ENCODE measurements at places on chromosomes 16 and 17.

DNA sequence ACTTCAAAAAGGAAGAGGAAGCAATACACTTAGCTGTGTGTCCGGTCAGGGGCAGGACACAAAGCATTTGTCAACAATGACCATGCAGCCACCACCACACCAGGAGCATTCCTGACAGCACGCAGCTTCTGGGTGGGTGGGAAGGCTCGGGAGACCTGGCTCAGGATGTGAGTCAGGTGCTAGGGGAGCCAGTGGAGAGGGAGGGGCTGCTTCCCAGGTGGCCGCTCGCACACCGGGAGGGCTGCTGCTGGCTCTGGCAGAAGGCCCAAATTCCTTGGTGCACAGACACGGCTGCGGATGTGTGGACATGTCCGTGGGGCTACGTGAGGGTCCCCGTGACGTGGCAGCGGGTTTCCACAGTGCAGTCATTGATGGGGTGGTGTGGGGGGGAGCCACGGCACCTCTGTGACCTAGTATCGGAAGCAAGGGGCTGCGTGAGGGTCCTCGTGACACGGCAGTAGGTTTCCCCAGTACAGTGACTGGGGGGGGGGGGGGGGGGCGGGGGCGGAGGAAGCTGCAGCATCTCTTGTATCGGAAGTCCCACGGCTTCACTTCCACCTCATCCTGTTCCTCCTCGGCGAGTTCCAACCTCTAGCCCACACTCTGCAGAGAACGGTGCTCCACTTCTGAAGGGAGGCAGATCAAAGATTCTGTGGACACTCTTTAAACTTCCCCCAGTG, 112.8 kb downstream of the ZNF778 start:
- DNase-seq: peak; percentile 60

- DNase-seq: no peak
Measured at GRCh38 chr16:5605404-5605803, 507.8 kb upstream of the EEF2KMT start.

- no peak for DNase-seq
Measured at GRCh38 chr16:51161440-51162195, 10.5 kb upstream of the SALL1 start.

DNA sequence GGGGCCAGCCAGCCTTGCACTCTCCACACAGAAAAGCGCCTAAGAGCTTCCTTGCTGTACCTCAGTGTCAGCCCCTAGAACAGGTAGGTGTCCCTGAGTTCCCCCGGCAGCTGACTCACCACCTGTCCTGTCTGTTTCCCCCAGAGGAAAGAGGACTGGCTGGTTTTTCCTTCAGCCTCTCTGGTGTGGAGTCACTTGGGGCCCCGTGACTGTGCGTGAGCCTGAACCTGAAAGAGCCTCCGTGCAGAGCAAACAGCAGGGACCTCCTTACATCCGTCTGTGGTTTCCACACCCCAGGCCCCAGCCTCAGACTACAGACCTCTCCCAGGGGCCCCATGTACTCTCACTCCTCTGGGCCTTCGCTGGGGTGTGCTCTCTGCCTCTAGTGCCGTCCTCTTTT, 87.8 kb downstream of the GNAO1 start:
- DNase-seq: peak; percentile 58

GRCh38 chr17:58534901-58535421, 20.5 kb upstream of the MTMR4 start:
- no peak for DNase-seq

DNA sequence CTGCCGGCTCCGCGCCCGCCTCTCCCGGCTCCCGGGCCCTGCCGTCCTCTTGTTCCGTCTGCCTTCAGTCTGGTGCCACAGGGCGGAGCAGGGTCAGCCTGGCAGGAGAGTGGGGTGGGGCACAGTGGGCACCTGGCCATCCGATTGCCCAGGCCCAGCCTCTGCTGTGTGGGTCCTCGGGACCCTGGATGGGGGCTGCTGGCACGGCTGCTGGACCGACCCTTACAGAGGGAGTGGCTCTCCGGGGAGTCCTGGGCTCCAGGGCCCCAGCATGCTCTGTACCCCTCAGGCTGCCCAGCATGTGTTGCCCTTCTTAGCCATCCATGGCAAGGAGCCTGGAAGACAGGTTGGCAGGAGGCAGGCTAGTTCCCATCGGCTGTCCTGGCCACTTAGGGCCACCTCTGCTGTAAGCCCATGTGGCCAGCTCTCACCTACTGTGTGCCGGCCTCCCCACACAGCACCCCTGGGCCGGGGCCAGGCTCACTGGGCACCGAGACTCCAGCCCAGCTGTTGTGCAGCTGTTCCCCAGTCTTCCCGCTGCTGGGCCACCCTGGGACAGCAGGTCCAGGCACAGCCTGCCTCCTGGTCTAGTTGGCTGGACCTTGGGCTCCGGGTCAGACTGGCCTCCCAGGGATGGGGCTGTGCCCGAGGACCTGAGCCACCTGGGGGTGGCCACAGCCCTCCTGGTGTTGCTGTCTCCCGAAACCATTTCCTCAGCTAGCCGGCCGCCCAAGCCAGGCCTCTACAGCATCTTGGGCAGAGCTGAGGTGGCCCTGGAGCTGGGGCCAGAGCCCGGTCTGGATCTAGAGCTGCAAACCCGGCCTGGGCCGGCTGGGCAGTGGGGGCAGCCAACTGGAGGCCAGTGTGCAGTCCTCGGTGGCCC, 24.9 kb downstream of the BAHCC1 start:
- DNase-seq: no peak

GRCh38 chr17:61317779-61318178, 81.9 kb upstream of the TBX2 start:
- DNase-seq: no peak

GRCh38 chr17:17766077-17766743, 70.6 kb downstream of the SREBF1 start:
- DNase-seq: no peak

GRCh38 chr17:45314741-45315647, 1.8 kb downstream of the MAP3K14 start:
- peak; percentile 16 for DNase-seq

DNA sequence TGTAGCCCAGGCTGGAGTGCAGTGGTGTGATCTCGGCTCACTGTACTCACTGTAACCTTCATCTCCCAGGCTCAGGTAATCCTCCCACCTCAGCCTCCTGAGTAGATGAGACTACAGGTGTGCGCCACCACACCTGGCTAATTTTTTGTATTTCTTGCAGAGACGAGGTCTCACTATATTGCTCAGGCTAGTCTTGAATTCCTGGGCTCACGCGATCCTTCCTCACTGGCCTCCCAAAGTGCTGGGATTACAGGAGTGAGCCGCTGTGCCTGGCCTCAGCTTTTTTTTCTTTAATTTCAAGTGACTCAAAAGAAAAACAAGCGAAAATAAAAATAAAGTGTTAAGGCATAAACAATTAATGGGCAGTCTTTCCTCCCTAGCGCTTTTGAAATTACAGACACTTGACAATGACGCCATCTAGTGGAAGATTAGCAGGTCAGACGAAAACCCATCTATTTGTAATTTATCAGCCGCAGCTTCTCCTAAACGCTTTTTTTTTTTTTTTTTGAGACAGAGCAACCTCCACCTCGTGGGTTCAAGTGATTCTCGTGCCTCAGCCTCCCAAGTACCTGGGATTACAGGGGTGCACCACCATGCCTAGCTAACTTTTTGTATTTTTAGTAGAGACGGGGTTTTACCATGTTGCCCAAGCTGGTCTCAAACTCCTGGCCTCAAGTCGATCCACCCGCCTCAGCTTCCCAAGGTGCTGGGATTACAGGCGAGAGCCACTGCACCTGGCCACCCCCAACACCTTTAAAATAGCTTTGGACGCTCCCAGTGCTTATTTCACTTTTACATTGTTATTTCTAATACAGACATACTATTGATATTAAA, 28.1 kb upstream of the PECAM1 start:
- DNase-seq: peak; percentile 59

DNA sequence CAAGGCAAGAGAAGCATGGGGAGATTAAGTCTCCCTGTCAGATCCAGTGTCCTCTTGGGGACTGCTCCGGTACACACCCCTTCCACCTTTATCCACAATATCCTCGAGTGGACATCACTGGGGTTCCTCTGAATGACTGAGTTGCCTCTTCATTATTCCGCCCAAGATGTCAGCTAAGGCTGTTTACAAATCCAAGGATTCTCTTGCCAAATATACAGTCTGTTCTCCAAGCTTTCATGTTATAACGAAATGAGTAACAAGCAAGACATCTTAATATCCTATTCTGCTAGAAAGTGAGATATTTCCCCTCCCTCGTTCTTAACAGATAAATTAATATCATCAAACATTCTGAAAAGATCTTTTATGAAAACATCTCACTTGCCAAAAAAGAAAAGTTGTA, 314.1 kb upstream of the IRX5 start:
- DNase-seq: no peak

DNA sequence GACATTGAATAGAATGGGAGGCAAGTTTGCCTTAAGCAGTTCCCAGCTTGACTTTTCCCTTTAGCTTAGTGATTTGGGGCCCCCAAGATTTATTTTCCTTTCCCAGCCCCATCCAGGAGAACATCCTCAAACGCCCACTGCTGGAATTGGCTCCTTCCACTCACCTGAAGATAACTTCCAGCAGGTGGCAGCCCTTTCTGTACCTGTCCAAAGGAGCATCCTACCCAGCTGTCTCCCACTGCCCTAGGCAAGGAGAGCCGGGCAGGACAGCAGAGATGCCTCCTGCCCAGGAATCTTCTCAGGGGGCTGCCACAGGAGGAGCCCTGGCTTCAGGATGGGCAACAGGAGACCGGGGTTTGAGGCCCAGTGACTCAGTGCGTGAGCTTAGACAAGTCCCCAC, 6.4 kb downstream of the CACNG5 start:
- DNase-seq: no peak

DNA sequence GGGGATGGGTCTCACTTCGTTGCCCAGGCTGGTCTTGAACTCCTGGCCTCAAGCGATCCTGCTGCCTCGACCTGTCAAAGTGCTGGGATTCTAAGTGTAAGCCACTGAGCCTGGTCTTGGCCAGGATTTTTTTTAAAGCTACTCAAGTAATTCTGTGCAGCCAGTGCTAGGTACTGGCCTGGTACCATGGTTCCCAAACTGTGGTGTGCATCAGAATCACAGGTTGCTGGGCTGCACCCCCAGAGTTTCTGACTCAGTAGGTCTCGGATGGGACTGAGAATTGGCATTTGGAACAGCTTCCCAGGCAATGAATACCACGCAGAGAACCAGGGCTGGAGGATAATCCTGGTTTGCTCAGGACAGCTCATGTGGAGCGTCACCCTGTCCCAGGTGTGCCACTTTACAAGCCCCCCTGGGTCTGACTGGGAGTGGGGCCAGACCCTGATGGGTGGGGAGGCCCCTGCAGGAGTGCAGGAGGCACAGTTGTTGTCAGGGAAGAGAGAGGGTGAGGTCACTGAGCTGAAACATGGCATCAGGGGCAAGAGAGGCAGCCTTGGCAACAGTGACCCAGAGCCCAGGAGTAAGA, 10.7 kb upstream of the MRPS23 start:
- no peak for DNase-seq

GRCh38 chr17:40615068-40615840, 32.4 kb downstream of the SMARCE1 start:
- DNase-seq: peak; percentile 66

- no peak for DNase-seq
Measured at GRCh38 chr17:699345-699744, 15.3 kb downstream of the VPS53 start.

- no peak for DNase-seq
Measured at GRCh38 chr17:65156185-65156834, 19.1 kb downstream of the RGS9 start.

DNA sequence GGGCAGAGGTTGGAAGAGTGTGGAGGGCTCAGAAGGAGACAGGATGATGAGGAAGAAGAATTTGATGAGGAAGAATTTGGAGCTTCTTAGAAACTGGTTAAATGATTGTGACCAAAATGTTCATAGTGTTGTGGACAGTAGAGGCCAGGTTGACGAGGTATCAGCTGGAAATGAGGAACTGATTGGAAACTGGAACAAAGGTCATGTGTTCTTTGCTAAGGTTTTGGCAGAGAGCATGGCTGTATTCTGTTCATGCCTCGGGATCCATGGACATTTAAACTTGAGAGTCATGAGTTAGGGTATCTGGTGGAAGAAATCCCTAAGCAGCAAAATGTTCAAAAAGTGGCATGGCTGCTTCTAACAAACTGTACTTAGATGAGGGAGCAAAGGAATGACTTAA, 19.3 kb downstream of the CHMP6 start:
- no peak for DNase-seq

- no peak for DNase-seq
Measured at GRCh38 chr16:85019659-85020245, 7.8 kb upstream of the KIAA0513 start.

DNA sequence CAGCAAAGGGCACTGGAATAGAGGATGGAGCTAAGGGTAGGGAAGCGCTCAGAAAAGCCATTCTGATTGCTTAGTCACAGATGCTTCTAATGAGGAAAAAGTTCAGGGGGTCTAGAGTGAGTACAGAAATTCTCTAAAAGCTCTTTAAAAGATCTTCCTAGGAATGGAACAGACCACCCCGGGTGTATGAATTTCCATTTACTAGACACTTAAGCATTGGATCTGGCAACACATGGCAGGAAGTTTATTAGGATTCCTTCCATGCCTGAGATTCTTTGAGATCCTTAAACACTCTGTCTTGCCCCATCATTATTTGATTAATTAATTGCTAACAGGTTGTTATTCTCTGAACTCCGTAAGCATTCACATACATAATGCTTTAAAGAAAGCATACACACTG, 8.5 kb downstream of the KRTAP9-7 start:
- no peak for DNase-seq

GRCh38 chr16:55494994-55495421, 13.9 kb upstream of the LPCAT2 start:
- DNase-seq: no peak

DNA sequence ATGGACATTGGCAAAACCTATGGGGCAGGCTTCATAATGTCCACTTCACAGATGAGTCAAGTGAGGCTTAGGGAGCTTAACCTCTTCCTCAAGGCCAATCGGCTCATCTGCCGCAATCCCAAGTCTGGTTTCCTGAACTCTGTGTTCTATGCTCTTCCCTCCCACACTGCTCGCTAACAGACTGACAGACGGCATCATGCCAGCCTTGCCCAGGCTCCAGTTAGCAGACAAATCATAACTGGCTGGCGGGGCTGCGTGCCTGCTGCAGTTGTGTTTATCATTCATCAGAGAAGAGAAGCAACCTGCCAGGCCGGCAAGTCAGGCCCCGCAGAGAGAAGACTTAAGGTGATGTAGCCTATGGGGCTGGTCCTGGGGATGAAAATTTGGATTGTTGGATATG, 216.2 kb upstream of the ASIC2 start:
- DNase-seq: no peak

DNA sequence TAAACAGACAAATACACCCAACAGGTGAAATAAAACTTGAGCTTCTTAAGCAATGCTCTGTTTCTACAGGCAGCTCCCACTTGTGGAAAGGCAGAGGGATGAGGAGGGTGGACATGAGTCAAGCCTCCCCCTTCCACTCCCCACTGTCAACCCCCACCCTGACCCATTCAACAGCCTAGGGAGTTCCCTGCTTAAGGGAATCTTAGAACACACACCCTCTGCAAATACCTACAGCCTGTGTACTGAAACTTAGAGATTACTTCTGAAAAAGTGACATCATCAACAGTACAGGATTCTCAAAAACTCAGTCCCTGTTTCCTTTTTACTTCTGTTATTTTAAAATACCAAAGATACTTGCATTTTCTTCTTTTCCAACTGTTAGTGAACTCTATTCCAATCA, 345.4 kb downstream of the SOX9 start:
- DNase-seq: no peak

- no peak for DNase-seq
Measured at GRCh38 chr16:9003322-9003721, 39.6 kb upstream of the USP7 start.

Data from CD4-positive, alpha-beta T cell treated with Interleukin-6 at 100 ng/mL for 8 hours (primary cell).